ENCODE measurements at places on chromosomes 3 and 15. TPM values are rescaled to one million over a fixed set of nuclear protein-coding genes. Genes with fewer than 3 reads are reported as not detected.

The ARL13B gene
- total RNA-seq = 26.6 TPM

The GOLGA6L7 gene
- not detected for total RNA-seq

The ARPP19 gene
- total RNA-seq = 153 TPM

GRCh38 chr3:70703305-70704102 lies 391.1 kb upstream of the MDFIC2 start:
- DNase-seq = no peak

DNA sequence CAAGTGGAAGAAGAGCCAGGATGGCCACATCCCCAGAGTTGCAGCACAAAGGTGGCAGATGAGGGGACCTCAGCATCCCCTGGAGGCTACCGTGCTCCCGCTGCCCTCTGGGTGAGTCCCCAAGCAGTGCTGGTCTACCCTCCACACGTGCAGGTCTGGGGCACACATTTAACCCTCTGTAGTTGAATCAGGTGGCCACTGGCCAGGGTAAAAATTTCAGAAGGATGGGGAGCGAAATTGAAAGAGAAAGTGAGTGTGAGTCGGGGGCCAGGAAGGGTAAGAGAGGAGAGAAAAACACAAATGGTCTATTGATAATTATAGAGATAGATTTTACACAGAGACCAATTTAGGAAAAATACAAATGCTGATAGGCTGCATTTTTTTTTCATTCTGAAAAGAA lies 139.5 kb upstream of the EIF1B start:
- DNase-seq = no peak

DNA sequence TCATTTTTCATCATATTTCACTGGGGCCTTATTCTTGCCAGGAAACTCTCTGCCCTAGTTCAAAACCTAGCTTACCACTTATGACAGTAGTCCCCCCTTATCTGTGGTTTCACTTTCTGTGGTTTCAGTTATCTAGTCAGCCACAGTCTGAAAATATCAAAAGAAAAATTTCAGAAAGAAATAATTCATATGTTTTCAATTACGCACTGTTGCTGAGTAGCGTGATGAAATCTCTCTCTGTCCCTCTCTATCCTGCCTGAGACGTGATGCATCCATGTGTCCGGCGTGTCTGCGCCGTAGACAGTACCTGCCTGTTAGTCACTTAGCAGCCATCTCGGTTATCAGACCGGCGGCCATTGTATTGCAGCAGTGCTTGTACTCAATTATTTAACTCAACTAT lies 369.9 kb upstream of the MCTP2 start:
- DNase-seq = no peak

GRCh38 chr15:82005239-82005638 lies 40.6 kb downstream of the MEX3B start:
- no peak for DNase-seq

GRCh38 chr15:65305776-65306175 lies 1.3 kb downstream of the RNU5B-1 start:
- DNase-seq = no peak

Measured in Panc1 (cell line).